Caki2 (cell line): ENCODE measurements at places on chromosomes 4 and X. TPM values are rescaled to one million over a fixed set of nuclear protein-coding genes. Genes with fewer than 3 reads are reported as not detected.

Gene COL25A1
- not detected in 2 replicates for total RNA-seq

Gene GJB1
- total RNA-seq, result not detected in 2 replicates

Gene RAB33A
- not detected in 2 replicates for total RNA-seq

Gene SNCA
- total RNA-seq, result 10.5 and 11.8 TPM in 2 replicates

Gene MAGEB1
- total RNA-seq, result not detected in 2 replicates

Gene SATL1
- total RNA-seq, result not detected in 2 replicates

Gene NAP1L2
- total RNA-seq, result 2.6 and 5.0 TPM in 2 replicates
